ENCODE measurements at places on chromosomes 4 and X.

GRCh38 chr4:109410776-109411175 lies 22.8 kb upstream of the SEC24B start:
- no peak for DNase-seq

DNA sequence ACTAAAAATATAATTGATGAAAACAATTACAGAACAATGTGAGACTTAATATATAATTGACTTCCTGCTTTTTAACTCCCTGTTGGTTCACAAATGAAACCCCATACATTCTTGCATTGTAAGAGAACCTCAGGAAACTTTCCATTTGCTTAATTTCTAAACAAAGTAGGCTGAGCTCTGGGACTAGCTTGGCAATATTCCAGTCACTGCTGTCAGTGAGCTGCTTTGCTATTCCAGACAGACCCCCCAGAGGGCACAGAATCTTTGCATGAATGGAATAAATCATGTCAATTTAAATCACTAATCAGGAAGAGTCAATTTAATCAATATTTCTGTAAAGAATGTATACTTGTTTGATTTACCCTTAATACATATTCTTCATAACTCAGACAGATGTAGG lies 110.6 kb downstream of the NEXMIF start:
- no peak for DNase-seq

- DNase-seq: no peak
Observed at GRCh38 chr4:174156239-174156826, 127.1 kb downstream of the FBXO8 start.

DNA sequence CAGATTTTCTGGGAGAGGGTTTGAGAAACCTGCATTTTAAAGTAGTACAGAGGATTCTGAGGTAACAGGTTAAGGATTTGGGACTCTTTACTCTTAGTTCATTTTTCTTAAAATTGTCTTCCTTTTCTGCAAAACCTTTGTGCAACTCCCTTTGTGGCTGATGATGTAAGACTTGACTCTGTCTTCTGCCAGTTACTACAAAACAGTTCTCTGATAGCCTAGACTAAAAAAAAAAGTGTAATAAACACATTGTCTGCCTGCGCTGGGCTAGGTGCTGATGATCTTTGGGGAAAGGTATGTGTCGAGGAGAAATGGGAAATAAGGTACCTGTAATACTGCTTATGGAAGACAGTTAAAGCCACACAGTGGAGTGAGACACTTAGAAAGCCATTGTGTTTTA lies 28.7 kb downstream of the IL13RA1 start:
- no peak for DNase-seq

DNA sequence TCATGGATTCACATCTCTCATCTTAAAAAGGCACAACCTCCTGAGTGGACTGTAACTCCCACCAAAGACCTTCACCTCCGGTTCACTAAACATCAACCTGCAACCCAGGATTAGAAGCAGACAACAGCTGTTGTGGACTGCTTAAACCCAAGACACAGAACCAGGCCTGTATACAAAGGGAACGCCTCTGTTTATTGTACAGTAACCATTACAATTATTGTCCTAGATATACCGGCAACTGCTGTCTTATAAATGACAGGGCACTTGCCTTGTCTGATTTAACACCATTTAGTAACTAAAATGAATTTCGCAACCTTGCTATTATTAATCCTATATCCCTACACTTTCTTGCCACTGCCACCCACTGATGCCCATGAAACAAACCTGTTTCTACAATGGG lies 22.8 kb upstream of the CSTF2 start:
- no peak for DNase-seq

DNA sequence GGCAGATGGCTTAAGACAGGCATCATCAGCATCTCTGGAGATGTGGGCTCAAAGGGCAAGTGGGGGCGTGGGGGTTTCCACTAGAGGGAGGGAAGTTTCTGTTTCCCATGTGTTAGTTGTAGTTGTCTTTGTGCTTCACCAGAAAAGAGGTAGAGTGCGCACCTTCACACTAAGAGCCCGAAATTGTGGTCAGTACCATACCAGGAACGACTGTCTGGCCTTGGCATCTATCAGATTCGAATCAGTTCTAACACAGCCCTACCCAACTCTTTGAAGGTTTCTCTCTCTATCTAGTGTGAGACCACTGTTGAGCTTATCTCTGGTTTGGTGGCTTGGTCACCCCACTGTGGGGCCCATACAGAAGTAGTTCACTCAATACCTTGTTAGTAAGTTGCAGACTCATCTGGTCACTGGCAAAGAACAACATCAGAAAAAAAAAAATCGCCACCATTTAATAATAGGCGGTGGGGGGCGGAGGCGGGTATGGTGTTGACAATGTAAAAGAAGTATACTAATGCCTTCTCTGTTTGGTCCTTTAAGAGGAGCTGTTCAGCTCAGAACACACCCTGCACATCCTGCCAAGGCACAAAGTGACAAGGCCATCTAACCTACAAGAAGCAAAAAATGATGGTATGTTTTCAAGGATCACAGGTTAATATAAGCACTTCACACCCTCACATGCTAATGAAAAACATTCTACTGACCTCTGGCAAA lies 71.1 kb downstream of the NYX start:
- DNase-seq: no peak

DNA sequence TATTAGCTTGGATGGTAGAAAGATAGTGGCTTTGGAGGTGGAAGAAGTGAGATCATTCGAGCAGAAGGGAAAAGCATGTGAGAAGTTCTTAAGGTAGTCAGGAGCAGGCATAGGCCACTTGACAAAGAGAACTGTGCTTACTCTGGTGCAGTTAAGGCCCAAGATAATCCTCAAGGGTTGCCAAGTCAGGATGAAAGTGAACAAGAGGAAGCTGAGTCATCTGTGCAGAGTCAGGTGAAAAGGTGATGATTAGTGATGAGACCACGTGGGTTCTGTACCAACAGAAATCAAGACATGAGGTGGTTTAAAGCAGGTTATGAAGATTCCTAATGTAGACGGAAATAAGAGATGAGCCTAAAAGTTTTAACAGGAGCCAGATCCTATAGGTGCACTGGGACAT lies 369.8 kb downstream of the DTHD1 start:
- no peak for DNase-seq

DNA sequence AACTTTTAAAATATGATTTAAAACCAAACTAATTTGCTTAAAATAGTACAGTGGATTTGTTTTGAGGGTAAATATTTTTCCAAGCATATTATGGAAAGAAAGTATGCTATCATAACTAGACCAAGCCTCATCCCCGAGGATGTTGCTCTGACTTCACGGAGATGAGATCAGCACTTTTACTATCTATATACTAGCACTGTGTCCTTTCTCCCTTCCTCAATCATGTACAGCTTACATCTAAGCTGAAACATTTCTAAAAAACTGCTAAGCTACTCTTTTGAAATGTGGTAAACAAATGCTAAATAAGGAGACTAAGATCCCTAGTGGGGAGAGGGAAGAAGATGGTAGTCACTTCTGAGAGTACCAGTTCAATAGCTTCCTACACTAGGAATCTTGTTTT lies 23.8 kb downstream of the AMMECR1 start:
- DNase-seq: no peak

DNA sequence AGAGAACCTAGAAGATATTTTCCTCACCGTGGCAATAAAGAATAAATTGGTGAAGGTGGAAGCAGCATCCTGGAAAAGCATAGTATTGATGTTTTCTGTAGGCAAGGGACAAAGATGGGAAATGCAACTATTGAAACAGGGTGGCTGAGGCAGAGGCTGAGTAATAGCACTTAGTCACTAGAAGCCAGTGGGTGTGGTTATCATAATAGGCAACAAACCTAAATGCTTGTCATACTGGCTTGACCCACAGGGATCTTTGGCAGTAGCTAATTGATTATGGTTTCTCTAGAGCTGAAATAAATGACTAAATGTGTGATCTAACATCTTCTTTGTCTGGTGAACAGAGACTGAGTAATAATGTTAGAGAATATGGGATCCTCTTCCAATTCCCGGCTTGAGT lies 353.6 kb upstream of the RPS6KA3 start:
- DNase-seq: no peak

GRCh38 chr4:16794816-16795445 lies 103.5 kb downstream of the LDB2 start:
- peak; percentile 1 for DNase-seq

- DNase-seq: no peak
Observed at GRCh38 chr4:22743290-22743689, 50.6 kb downstream of the GBA3 start.

DNA sequence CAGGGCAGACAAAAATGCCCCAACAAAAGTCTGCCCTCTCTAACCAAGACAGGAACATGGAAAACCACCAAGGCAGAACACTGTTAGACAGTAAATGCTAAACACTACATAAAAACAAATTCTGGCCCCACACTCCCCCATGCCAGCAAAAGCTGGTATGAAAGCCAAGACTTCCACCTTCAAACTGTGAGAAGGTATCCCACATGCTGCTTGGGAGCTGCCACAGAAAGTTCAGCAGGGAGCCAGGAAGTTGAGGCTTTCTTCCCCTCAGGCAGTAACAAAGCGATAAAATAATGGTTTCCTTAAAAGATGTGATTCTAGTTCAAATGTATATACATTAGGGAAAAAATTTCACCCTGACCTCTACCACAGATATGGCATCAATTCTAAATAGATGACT lies 770.4 kb upstream of the NDST4 start:
- no peak for DNase-seq

DNA sequence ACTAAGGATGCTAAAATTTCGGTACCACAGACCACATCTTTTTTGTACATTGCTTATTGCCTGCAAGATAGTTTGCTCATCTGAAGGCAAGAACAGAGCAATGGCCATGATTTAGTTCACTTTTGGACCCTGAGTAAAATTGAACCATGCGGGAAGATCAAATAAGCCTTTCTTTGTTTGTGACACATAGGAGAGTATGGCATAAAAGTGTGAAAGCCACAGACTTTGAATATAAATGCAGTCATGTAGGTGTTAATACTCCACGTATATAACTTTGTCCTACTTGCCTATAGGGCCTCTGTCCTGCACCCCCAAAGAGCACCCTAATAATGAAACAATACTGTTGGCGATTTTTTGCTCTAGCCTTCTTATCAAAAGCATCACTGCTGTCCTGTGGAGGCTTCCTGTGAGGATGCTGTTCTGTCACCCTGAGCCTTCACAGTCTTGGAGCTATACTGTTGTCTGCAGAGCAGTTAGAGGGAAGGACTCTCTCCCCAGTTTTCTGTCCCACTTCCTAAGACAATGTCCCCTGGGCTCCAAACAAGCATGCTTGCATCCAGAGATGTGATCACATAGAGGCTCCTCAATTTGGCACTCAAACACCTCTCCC lies 10.2 kb upstream of the CXCL13 start:
- no peak for DNase-seq

GRCh38 chrX:42519666-42520231 lies 258.2 kb downstream of the PPP1R2C start:
- no peak for DNase-seq

GRCh38 chr4:188911199-188911598 lies 772.0 kb downstream of the TRIML1 start:
- no peak for DNase-seq

DNA sequence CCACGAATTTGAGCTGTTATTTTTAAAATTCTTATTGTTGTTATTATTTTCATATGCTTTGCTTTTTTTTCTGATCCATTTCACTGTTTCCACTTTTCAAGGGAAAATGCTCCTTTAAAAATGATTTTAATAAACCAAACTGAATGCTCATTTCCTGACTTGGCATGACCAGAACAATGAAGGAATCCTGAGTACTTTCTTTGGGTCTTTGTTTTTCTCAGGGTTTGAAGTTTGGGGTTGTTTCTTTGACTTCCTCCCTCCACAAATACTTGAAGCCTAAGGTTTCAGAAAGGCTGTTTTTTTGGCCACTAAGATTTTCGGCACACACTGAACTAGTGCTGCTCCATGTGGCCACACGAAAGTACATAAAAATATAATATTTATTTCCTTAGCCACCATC lies 171.0 kb downstream of the NR3C2 start:
- no peak for DNase-seq

DNA sequence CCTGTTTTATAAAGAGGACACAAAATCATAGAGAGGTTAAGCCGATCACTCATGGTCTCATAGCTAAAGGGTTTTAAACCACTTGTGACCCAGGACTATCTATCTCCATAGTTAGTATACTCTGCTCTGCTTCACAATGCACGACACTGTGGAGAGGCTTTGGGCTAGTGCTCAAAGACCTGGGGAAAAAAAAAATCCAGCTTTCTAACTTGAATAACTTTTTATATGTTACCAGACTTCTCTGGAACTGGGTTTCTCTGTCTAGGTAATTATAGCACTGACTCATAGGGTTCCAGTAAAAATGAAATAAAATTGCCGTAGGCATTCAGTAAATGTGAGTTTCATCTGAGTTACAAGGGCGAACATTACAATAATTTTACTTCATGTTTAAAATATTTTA lies 273.7 kb upstream of the TECRL start:
- DNase-seq: no peak

DNA sequence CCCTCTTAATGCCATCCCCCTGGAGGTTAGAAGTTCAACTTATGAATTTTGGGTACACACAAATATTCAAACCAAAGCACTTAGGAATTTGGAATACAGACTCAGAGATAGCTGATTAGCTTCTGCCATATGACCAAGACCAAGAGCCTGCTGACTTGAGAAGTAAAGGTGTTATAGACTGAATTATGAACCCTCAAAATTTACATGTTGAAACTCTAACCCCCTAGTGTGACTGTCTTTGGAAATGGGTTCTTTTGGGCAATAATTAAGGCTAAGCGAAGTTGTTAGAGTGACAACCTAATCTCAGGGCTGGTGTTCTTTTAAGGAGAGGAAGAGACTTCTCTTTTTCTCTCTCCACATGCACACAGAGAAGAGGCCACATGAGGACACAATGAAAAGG lies 151.2 kb downstream of the COX18 start:
- no peak for DNase-seq

DNA sequence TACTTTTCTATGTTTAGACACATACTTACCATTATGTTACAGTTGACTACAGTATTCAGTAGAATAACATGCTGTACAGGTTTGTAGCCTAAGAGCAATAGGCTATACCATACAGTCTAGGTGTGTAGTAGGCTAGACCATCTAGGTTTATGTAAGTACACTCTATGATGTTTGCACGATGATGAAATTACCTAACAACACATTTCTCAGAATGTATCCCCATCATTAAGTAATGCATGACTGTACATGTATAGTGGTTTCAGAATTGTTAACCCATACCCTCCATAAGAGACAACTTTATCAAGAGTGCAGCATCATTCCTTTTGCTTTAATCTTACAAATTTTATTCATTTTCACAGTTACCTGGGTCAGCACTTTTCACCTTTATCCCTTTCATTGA lies 126.8 kb downstream of the CLCN5 start:
- no peak for DNase-seq

GRCh38 chr4:3066836-3067400 lies 7.4 kb downstream of the HTT-AS start:
- no peak for DNase-seq

GRCh38 chr4:25580633-25581467 lies 74.8 kb upstream of the SLC34A2 start:
- no peak for DNase-seq

- DNase-seq: no peak
Observed at GRCh38 chr4:8236106-8236919, 33.2 kb upstream of the HTRA3 start.

GRCh38 chr4:177107288-177107921 lies 202.3 kb upstream of the NEIL3 start:
- DNase-seq: no peak
